HT1080 (cell line): ENCODE measurements at places on chromosomes 5 and 9. TPM values are rescaled to one million over a fixed set of nuclear protein-coding genes. Genes with fewer than 3 reads are reported as not detected.

The WNT8A gene
- total RNA-seq: not detected in 2 replicates

The NRG2 gene
- 9.2 and 10.4 TPM in 2 replicates for total RNA-seq

The JADE2 gene
- total RNA-seq: 33.5 and 46.9 TPM in 2 replicates

The PNPLA7 gene
- 0.21 and 0.23 TPM in 2 replicates for total RNA-seq

The CCDC183 gene
- not detected in 2 replicates for total RNA-seq

The LRRC14B gene
- not detected in 2 replicates for total RNA-seq

The ADCY2 gene
- total RNA-seq: 0.35 TPM in 1 of 2 replicates, not detected in the other

The PLAC8L1 gene
- total RNA-seq: not detected in 2 replicates

The SPDL1 gene
- 38.6 and 40.7 TPM in 2 replicates for total RNA-seq

The IL7R gene
- 12.2 and 13.9 TPM in 2 replicates for total RNA-seq

The TUSC1 gene
- total RNA-seq: 9.5 and 11.5 TPM in 2 replicates

The ANXA2R gene
- 0.23 and 0.59 TPM in 2 replicates for total RNA-seq

The C5orf58 gene
- 2.4 and 7.7 TPM in 2 replicates for total RNA-seq

The SELENOP gene
- total RNA-seq: not detected in 2 replicates

The RECK gene
- 5.2 and 7.5 TPM in 2 replicates for total RNA-seq
